Activated CD4-positive, alpha-beta T cell treated with anti-CD3 and anti-CD28 coated beads, Interleukin-2, amount 10 ng/mL, durations not matched to agents 7 days and 5 days (primary cell): ENCODE measurements at places on chromosomes 1 and 21.

GRCh38 chr1:165842023-165842670, 14.7 kb downstream of the UCK2 start:
- H3K27me3 ChIP-seq: no peaks in the 10 kb centered on the region
- H3K36me3 ChIP-seq: peaks cover 5% of the 10 kb centered on the region
- peaks cover 47% of the 10 kb centered on the region for H3K4me1 ChIP-seq
- no peak overlapping the region for H3K27ac ChIP-seq
- no peak overlapping the region for H3K4me3 ChIP-seq
- DNase-seq: no peak

DNA sequence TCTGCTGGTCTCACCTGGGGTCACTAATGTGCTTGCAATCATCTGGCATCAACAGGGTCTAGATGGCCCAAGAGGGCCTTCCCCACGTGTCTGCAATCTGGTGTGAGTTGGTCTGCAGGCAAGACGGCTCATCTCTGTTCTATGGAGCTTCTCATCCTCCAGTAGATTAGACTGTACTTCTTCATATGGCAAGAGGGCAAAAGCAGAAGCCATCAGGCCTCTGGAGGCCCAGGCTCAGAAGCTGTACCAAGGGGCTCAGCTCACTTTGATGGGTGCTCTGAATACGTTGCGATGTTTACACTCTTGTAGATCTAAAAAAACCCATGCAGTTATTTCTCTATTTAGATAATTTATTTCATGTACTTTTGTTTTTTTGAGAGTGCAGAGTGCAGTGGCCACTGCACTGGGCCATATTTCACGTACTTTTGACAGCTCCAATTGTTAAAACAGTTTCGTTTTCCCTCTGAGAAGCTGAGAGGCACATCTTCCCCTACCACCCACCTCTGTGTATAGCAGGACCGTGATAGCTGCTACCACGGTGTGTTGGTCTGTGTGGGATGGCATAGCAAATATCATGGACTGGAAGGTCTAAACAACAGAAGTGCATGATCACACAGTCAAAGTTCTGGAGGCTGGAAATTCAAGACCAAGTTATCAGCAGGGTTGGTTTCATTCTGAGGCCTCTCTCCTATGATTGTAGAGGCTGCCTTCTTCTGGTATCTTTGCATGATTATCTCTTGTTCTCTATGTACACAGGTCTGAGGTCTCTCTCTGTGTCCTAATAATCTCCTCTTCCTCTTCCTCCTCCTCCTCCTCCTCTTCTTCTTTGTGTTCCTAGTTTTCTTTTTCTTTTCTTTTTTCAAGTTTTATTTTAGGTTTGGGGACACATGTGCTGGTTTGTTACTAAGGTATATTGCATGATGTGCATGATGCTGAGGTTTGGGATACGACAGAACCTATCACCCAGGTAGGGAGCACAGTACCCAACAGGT, 17.0 kb downstream of the CITED4 start:
- H3K36me3 ChIP-seq: no peaks in the 10 kb centered on the region
- no peaks in the 10 kb centered on the region for H3K27me3 ChIP-seq
- H3K4me1 ChIP-seq: peaks cover 42% of the 10 kb centered on the region

DNA sequence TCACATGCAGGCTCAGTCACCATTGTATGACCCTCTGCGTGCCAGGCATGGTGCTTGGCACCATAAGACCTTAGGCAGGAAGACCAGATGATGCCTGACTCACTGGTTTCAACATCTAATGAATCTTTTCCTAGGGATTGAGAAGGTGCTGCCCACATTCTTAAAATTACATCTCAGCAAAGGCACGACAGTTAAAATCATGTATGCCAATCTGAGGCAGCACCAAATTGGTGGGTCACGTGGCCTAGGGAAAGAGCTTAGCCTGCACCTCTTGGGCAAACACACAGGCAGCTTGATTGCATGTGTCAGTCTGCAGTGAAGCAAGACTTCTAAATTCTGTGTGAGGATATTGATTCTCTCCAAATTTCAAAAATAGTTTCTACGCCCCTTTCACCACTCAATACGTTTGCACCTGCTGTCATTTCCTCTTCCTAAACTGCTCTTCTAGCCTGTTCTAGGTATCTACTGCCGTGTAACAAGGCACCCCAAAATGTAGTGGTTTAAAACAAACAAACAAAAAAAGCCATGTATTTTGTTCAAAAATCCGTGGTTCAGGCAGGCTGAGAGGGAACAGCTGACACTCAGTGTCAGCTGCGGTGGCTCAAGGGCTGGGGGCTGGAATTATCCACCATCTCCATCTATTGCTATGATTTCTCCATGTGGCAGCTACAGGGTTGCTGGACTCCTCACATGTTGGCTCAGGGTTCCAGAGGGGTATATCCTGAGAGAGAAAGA, 160.2 kb upstream of the FGGY start:
- H3K27me3 ChIP-seq: peaks cover 9% of the 10 kb centered on the region
- peaks cover 4% of the 10 kb centered on the region for H3K4me1 ChIP-seq
- H3K36me3 ChIP-seq: no peaks in the 10 kb centered on the region
- H3K4me3 ChIP-seq: no peak overlapping the region
- DNase-seq: no peak

DNA sequence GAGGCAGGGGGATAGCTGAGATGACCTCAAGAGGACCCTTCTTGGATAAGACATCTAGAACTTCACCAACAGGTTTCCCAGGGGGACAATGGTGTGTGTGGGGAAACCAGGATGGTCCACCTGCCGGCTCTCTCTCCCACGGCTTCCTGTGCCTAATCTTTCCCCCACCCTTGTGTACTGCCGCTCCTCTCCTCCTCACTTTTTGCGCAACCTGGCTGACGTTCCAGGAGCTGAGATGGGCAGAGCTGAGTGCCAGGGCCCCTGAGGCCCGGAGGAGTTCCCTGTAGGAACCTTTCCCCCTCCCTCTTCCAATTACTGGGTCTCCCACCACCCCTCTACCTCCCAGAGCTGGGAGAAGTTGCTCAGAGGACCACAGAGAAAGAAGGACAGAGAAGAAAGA, 6.9 kb downstream of the SLC26A9 start:
- DNase-seq: no peak
- H3K27ac ChIP-seq: no peak overlapping the region
- no peaks in the 10 kb centered on the region for H3K36me3 ChIP-seq

DNA sequence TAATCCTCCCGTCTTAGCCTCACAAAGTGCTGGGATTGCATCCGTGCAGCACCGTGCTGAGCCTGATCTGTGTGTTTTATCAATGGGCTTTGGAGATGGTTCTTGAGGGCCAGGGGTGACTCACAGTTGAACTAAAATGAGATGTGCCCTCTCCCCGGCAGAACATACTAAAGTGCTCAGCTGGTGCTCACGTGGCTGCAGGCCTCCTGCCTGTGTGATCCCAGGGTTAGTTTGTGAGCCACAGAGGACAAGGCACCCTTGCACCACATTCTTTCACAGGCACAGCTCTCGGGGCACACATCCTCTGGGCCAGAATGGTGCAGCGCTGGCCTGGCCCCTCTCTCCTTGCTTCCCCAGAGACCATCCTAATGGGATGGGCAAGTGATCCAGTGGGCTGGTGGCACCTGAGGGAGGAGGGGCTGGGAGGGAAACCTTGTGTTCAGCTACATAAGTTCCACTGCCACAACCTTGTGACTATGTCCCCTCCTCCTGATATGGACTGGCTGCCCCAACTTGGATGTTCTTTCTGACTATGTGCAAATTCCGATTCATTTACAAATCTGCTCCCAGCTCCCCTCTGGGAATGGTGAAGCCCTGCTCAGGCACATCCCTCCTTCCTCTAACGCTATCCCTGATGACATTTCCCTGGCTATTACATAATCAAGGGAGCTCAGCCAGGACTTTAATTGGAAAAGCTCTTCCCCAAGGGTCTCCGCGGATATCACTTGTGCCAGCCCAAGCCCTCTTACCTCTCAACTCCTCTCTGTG, 197.0 kb upstream of the EDN2 start:
- H3K4me3 ChIP-seq: no peak overlapping the region
- no peaks in the 10 kb centered on the region for H3K27me3 ChIP-seq
- peaks cover 4% of the 10 kb centered on the region for H3K36me3 ChIP-seq
- peaks cover 96% of the 10 kb centered on the region for H3K4me1 ChIP-seq
- H3K27ac ChIP-seq: no peak overlapping the region

- no peak overlapping the region for H3K27ac ChIP-seq
- peaks cover 4% of the 10 kb centered on the region for H3K36me3 ChIP-seq
- H3K4me1 ChIP-seq: peaks cover 16% of the 10 kb centered on the region
- H3K4me3 ChIP-seq: peak overlapping the region; percentile 43
Observed at GRCh38 chr1:229430761-229431283, 3.1 kb downstream of the ACTA1 start.

- peak; percentile 76 for DNase-seq
- H3K4me3 ChIP-seq: no peak overlapping the region
- peaks cover 20% of the 10 kb centered on the region for H3K4me1 ChIP-seq
- H3K27ac ChIP-seq: no peak overlapping the region
- peaks cover 2% of the 10 kb centered on the region for H3K27me3 ChIP-seq
Observed at GRCh38 chr21:33196941-33197374, 32.8 kb upstream of the IFNAR2 start.
